ENCODE measurements at places on chromosomes 2 and 18.

GRCh38 chr18:51610481-51610880 is 413.0 kb upstream of the MEX3C start:
- no peak for DNase-seq

DNA sequence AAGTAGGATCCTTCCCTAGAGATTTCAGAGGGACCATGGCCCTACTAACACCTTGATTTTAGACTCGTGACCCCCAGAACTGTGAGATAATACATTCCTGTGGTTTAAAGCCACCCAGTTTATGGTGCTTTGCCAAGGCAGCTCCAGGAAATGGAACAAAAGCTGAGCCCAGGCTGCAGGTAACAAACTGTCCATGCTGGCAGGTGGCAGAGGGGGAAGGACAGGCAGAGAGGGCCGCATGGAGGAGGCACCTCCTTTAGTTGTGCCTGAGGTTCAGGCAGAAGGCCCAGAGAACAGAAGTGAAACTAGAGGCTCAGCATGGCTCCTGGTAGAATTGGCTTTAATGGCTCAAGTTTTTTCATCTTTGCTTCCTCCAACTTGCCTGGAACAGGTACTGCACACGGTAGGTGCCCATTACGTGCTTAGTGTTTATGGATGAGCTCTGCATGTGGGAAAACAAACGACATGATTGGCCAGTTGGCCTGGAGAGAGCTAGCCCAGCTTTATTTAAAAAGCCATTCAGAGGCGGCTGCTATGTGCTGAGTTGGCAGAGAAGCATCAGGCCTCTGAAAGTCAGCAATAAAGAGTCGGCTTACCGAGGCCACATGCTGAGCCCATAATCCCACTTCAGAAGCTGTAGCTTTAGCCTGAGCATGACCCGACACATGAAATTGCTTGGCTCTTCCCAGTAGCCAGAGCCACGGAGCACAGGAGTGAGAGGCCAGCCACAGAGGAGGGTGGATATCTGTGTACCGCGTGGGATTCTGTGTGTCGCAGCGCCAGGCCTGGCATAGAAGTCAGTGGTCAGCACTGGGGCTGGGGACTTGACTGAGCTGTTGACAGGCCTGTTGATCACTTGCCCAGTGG is 36.5 kb downstream of the HS1BP3 start:
- DNase-seq, result no peak

- no peak for DNase-seq
Measured at GRCh38 chr2:106956416-106956815, 70.4 kb upstream of the ST6GAL2 start.

DNA sequence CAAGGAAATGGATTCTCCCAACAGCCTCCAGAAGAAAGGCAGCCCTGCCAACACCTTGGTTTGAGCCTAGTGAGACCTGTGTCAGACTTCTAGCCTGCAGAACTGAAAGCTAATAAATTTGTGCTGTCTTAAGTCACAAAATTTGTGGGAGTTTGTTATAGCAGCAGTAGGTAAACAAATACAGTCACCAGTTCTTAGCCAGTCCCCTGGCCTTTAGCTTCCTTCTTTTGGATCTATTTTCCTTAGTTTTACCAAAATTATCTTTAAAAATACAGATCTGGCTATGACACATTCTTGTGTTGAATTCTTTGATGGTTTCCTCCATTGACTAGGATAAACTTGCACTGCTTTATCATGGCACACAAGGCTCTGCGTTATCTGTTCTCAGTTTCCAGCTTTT is 697.9 kb upstream of the FANCL start:
- DNase-seq, result no peak

GRCh38 chr2:121034551-121034950 is 250.5 kb downstream of the TFCP2L1 start:
- no peak for DNase-seq

DNA sequence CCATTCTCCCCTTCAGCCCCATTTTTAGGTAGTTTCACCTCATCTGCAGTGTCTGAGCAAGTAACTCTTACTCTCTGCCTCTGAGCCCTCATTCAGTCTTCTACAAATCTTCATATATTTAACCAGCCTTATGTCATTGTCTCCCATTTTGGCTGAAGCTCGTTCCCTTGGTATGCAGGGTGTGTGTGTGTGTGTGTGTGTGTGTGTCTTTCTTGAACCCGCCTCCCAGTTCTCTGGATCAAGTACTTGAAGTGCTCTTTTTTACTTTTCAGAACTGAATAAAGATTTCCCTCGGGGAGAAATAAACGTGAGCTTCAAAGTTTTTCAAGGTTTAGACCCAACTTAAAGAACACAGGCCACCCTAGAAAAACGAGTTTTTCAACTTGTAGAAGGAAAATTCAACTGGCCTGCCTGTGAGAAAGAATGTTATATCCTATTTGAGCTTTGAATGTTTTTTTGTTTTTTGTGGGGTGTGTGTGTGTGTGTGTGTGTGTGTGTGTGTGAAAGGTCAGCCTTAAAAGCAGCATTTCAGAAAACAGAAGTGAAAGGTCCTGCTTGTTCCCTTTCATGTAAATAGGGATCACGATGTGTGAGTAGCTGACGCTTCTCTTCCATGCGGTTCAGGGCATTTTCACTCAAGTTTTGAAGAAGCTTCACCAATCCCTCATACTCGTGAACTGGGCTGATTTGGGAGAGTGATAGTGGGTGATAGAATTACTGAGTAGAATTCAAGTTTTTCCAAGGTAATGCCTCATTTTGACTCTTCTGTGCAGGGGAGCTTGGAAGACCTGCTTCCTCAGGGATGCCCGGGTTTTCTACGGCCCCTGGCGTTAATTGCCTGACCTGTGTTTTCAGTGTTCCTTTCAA is 50.6 kb upstream of the EML6 start:
- DNase-seq, result no peak

DNA sequence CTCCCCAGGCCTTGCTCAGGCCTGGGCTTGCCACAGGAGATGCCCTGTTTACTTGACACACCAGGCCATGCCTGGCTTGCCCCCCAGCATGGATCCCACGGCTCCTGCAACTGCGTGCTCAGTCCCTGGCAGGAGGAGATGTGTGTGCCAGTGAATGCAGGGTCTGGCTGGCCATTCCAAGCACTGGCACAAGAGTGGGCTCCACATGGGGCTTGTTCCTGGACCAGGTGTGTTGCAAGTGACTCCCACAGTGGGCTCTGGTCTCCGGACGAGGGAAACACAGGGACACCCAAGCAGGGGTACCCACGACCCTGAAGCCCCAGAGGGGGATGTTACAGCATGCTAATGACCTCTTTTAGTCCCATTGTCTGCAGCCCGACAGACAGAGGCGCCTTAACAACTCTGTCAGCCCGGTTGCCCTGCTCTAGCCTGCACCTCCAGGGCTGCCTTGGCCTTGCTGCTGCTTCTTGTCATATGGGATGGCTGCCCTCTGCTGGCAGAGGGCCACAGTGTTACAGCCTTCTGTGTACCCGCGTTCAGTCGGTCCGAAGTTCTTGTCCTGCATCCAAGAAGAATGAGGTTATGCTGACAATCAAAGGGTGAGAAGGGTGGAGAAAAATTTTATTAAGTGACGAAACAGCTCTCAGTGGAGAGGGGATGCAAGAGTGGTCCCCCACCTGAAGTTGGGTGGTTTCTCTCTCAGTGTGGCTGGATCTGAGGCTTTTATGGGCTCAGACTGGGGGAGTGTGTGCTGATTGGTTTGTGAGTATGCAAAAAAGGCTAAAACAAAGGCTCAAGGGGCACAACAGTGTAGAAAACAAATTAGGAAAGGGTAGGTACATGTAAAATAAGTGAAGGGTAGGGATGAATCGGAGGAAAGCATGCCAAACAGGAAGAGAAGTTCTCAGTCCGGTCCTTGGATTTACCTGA is 180.4 kb downstream of the MBD5 start:
- DNase-seq, result no peak

DNA sequence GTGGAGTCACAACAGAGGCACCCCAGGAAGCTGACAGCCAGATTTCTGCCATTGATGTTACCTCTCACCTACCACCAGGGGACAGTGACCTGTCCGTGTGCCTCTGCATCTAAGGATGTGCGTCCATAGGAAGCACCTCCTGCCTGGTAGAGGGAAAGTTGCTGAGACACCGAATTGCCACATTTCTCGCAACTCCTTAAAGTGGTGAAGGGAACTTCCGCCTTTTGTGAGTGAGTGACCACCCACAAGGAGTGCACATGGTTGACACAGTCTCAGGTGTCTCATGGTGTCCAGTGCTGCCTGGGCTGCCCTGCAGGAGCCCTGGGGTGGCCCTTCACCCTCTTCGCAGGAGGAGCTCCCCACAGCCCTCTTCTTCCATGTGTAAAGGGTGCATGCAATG is 201.8 kb downstream of the GBX2 start:
- no peak for DNase-seq

GRCh38 chr2:30264274-30264673 is 32.9 kb downstream of the LBH start:
- no peak for DNase-seq

DNA sequence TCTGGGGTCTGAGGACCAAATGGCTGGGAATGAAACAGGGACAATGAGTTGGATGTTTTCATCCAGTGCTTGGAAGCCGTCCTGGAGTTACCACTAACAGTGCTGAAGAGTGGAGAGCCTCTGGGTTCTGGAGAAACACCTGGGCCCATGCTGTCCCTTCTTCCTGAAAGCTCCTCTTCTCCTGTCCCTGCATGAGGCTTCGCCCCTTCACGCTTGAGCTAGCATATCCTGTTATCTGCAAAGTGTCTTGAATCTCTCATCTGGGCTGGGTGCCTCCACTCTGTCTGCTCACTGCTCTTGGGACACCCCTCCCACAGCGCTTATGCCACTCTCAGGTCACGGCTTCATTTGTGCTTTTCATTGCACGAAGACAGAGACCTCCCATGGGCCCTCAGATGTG is 154.5 kb downstream of the MYCN start:
- DNase-seq, result no peak

DNA sequence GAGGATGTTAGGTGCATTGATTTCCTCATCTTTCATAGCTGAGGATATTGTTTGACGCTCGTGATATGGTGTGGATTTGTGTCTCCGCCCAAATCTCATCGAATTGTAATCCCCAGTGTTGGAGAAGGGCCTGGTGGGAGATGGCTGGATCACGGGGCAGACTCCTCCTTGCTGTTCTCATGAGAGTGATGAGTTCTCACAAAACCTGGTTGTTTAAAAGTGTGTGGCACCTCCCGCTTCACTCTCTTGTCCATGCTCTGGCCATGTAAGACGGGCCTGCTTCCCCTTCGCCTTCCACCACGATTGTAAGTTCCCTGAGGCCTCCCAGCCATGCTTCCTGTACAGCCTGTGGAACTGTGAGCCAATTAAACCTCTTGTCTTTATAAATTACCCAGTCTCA is 28.4 kb upstream of the GPC1 start:
- no peak for DNase-seq

DNA sequence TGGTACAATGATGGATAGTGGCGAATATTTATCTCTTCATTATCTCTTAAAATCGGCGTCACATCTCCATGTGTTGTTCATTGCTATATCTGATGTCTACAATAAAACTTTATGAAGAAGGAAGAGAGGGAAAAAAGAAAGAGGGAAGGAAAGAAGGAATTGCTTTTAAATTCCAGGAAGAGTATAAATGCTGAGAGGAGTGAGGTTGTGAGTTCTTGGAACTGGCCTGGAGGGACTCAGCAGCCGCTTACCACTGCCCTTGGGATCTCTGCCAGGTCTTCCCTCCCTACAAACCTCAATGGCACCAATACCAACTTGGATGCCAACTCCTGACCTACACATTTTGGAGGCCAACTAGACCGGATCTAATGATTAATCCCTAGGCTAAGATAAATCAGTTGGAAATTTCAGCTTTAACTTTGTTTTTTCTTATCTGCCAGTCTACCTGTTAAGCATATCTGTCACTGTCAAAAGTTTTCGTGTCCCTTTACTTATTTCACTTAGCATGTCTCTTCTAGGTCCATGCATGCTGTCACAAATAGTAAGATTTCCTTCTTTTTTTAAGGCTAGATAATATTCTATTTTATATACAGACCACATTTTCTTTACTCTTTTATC is 9.8 kb downstream of the SCN9A start:
- no peak for DNase-seq

DNA sequence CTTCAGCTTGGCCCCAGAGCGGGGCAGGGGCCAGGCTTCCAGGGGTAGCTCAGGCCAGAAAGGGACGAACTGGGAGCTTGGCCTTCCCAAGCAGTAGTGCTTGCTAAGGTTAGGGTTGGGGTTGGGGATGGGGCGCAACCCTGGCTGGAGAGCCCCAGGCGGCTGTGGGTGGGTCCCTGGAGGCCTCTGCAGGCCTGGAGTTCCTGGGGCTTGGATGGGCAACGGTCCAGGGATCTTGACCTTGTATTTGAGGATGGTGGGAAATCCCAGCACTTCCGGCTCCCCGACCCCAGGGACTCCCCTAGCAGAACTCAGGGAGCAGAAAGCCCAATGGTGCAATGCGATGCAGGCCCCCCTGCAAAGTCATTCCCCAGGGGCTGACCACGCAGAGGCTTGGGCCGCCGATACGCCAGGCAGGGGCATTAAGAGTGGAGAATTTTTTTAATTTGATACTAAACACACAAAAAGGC is 12.6 kb upstream of the MLPH start:
- DNase-seq, result no peak

- no peak for DNase-seq
Measured at GRCh38 chr2:127106457-127106990, 430 bp downstream of the BIN1 start.

DNA sequence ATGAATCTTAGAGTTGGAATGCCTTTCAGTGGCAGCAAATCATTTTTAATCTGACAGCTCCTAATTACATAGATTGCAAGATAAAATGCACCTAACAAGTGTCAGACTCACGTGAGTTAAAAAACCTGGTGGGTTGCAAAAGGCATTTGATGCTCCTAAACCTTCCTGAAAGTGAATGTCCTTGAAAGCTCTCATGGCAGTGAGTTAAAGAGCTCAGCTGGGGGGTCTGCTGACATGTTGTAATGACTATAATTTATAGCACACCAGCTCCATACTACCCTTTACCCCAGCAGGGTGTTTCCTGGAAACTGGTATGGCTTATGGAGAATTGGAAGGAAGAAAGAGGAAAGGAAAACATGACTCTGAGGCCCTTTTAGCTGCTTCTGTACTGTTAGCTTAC is 91.9 kb upstream of the CAVIN2 start:
- DNase-seq, result no peak

GRCh38 chr2:236246711-236247246 is 17.4 kb downstream of the ASB18 start:
- DNase-seq, result no peak

GRCh38 chr2:196453613-196454047 is 185.9 kb upstream of the CCDC150 start:
- no peak for DNase-seq

DNA sequence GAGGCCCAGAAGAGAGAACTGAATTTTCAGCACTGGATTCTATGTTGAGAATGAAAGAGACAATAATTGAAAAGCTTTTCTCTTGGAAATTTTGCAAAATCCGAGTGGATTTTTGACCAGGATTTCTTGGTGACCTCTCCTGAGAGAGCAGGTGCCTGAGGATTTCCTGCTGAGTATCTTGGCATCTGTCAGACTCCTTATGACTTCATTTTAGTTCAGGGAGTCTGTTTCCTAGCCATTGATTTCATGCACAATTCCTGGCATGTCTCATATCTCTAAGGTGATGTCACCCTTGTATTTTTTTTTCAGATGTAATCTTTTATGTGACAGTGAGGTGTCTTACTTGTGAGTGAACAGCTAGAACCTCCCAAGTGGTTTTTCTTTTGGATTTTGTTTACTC is 195.9 kb downstream of the NEDD4L start:
- no peak for DNase-seq

Measured in DMS 273 treated with DMSO at 0.1 percent for 48 hours (cell line).